ENCODE measurements at places on chromosomes 1 and 21. TPM values are rescaled to one million over a fixed set of nuclear protein-coding genes. Genes with fewer than 3 reads are reported as not detected.

DNA sequence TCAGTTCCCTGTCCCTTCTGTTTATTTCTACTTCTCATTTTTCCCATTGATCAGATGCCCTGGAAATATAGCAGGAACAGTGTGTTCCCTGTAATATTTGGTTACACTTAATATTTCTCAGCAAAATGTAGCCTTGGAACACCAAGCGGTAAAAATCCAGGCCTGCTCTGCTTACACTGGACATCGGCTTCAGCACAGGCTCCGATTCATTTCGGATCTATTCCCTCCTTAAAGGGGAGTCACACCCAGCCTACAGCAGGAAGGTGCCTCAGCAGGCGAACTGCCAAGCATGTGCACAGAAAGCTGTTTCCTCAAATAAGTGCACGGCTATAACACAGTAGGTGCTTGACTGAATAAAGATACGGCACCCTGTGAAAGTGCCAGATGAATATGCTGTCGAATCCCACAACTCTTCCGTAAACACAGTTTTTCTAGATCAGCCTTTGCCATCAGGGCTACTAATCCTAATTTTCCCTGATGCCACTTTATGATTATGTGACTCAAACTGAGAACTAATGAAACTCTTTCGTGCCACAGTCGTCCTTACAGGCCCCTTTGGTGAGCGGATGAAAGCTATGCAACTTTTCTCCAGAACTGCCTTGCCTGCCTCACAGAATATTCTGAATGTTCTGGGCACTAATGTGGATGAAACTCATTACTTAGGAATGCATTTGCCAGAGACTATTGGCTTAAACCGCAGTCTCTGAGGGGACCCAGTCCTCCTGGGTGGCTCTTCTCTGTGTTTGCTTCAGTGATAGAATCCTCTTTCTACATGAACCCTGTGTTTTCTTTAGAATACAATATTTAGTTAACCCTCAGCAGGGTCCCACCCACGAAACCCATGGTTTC lies 275.5 kb upstream of the RUNX1 start:
- peaks cover 30% of the 10 kb centered on the region for H3K4me1 ChIP-seq
- peak; percentile 30 for DNase-seq
- no peaks in the 10 kb centered on the region for H3K36me3 ChIP-seq
- peak overlapping the region; percentile 71 for H3K27ac ChIP-seq
- no peak overlapping the region for H3K4me3 ChIP-seq

DNA sequence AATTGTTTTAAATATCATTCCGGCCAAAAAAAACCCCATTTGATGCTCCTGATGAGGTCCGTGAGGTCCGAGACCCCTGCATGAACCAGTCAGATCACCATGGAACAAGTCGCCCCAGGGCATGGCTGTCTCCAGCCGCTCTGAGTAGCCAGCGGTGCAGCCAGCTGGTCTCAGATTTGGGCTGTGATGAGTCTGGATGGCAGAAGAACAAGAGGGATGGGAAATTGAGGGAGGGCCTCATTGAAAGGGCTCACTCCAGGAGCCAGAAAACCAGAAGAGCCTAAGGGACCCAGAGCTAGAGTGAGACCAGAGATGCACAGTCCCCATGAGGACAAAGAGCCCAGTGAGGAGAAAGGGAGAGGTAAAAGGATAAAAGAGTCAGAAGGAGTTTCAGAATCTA lies 174.0 kb downstream of the TOMM20 start:
- DNase-seq, result no peak
- H3K36me3 ChIP-seq, result no peaks in the 10 kb centered on the region
- no peak overlapping the region for H3K4me3 ChIP-seq
- H3K27ac ChIP-seq, result peak overlapping the region; percentile 86

DNA sequence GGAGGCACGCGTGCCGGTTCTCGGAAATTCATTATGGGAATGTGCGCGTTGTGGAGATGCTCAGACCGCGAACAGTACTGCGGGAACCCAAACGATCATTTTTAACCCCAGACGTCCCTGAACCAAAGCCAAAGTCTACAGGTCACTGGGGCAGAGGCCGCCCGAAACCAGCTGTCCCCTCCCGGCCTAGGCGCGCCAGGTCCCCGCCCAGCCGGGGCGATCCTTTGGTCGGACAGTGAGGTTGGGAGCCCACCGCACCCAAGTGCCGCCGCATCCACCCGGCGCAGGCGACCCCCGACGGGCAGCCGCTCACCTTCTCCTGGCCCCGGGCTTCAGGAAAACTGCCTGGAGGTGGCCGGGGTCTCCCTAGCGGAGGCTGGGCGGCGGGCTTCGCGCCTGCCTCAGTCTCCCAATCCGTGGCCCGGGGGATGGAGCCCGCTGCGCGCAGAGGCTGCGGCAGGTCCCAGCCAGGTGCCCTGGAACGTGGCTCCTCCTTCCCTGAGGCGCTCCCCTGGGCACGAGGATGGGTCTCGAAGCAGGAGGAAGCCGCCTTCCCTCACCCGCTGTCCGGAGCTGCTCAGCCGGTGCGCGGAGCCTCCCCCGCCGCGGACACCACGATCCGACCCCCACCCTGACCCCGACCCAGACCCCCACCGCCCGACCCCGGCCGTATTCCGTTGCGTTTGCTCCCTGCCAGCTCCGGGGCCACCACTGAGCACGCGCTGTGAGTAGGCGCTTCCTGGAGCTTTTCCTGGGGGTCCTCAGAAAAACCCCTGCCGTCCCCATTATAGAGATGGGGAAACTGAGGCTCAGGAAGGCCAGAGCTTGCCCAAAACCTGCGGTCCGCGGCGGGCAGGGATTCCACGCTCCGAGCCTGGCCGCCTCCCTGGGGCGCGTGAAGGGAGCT lies 8.1 kb upstream of the SLX9 start:
- peaks cover 25% of the 10 kb centered on the region for H3K36me3 ChIP-seq
- H3K27me3 ChIP-seq, result peaks cover 55% of the 10 kb centered on the region
- peak overlapping the region; percentile 47 for H3K4me3 ChIP-seq
- DNase-seq, result no peak
- H3K4me1 ChIP-seq, result peaks cover 56% of the 10 kb centered on the region

DNA sequence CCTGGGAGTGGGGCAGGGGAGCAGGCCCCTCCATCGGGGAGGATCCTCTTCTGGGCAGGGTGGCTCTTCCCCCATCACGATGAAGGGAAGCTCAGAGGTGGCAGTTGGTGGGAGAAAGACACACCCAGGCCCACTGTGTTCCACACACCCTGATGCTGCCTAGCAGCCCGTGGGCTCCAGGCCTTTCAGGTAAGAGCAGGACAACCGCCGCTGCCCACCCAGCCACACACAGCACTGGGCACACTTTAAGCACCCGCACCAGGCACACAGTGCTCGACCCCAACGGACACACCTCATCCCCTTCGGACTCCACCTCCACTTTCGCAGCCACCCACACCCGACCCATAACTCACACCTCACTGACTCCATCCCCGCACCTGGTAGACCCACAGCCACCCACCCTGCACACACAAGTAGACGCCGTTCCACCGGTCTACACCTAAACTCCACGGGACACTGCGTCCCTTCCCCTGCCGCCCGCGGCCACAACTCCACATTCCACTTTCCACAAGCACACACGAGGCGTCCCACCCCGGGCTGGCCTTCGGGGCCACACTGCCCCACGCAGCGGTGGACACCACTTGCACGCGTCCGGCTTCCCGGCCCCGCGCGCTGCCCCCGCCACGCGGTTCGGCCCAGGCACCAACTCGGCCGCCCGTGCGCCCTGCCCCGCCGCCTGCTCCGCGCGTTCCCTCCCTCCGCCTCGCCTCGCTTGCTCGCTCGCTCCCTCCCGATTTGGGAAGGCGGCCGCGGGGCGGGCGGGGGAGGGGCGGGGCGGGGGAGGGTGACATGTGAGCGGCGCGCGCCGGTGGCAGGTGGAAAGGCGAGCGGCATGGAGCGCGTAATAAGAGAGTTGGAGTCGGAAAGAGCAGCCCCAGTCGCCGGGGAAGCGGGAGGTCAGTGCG lies at the start of gene KCNQ4:
Gene KCNQ4, plus strand, starts transcription at position 787 of the 905 bp plus-strand sequence. CDS start 307 bp downstream, outside the sequence.
- H3K36me3 ChIP-seq, result no peaks in the 10 kb centered on the region
- peaks cover 15% of the 10 kb centered on the region for H3K4me1 ChIP-seq
- no peaks in the 10 kb centered on the region for H3K27me3 ChIP-seq
- H3K27ac ChIP-seq, result no peak within 1 kb of the TSS
- no peak for DNase-seq
- peak within 1 kb of the TSS; percentile 35 for H3K4me3 ChIP-seq

DNA sequence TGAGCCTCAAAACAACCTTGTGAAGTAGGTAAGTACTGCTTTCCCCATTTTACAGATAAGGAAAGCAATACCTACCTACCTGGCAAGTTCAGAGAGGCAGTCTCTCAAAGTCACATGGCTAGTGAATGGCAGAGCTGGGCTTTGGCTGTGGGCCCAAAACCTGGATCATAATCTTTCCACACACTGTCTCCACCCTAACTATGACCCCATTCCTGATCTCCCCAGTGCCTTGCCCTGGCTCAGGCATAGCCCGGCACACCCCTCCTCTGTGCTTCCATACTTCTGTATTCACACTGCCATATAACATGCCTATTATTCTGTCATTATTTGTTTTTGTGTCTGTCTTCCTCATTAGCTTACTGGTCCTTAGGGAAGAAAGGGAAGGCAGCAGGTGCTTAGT lies 15.9 kb downstream of the GNG12 start:
- no peaks in the 10 kb centered on the region for H3K27me3 ChIP-seq
- H3K27ac ChIP-seq, result no peak overlapping the region
- no peaks in the 10 kb centered on the region for H3K4me1 ChIP-seq
- H3K36me3 ChIP-seq, result no peaks in the 10 kb centered on the region
- no peak for DNase-seq
- H3K4me3 ChIP-seq, result no peak overlapping the region

DNA sequence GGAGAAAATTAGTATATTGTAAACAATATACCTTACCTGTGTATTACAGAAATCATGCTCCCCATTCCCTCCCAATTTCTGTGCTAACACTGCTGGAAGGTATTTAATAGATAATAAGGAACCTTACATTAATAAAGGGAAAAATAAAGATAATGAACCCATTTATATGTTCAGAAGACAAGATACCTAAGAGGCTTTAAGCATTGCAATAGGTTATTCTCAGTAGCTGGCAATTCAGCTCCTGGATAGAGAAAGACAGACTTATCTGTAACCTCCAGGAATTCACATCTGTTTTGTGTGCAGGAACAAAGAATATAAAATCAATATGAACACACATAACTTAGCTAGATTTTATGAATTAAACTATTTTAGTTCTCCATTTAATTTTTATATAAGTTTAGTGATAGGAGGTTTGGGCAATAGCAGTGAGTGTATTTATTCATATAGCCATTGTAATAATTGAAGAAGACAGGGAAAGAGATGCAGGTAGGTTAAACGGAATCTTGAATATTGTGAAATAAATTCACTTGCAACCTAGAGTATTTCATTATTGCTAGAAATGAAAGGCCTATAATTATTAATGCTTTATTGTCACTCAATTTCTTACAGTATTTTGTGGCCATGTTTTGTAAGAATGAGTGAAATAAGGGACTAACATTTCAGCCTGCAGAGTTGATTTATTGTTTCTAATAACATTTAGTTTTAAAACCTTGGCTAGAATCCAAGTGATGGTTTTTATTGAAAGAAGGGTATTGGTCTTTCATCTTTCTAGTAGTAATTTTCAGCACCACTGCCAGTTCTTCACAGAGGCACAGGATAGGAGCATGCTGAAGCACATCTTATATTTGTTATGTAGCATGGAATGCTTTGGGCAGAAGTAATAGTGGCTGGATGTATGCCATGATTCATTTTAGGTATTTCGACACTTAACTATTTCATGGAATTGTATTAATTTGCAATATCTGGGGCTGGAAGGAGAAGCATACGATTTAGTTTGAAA lies 1.5 kb downstream of the XPR1 start:
- peaks cover 12% of the 10 kb centered on the region for H3K4me1 ChIP-seq
- peak overlapping the region; percentile 94 for H3K27ac ChIP-seq
- no peak for DNase-seq
- H3K36me3 ChIP-seq, result no peaks in the 10 kb centered on the region
- no peak overlapping the region for H3K4me3 ChIP-seq
- H3K27me3 ChIP-seq, result no peaks in the 10 kb centered on the region

DNA sequence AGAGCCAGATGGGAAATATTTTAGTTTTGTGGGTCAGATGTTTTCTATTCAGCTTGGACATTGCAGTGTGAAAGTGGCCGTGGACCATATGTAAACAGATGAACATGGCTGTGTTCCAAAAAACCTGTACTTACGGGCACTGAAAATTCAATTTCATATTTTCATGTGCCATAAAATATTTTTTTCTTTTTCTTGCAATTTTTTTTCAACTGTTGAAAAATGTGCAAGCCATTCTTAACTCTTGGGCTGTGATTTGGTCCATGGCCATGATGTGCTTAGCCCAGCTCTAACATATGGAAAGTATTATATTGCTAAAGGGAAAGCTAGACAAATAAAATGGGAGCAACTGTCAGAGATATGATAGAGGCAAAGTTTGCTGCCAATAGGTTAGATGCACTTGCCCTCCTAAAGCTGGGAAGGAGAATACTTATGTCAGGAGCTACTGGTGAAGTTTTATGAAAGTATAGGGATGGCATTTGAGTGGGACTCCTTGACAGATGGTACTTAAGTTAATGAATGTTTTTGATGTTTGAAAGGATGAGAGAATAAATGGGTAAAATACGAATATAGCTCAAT lies 240.3 kb downstream of the RYR2 start:
- no peak overlapping the region for H3K4me3 ChIP-seq
- DNase-seq, result no peak
- no peaks in the 10 kb centered on the region for H3K36me3 ChIP-seq
- H3K27me3 ChIP-seq, result no peaks in the 10 kb centered on the region
- no peaks in the 10 kb centered on the region for H3K4me1 ChIP-seq

GRCh38 chr1:216937491-216937890 lies 214.3 kb upstream of the ESRRG start:
- H3K36me3 ChIP-seq, result no peaks in the 10 kb centered on the region
- H3K4me1 ChIP-seq, result no peaks in the 10 kb centered on the region
- H3K4me3 ChIP-seq, result no peak overlapping the region
- no peaks in the 10 kb centered on the region for H3K27me3 ChIP-seq
- no peak for DNase-seq

DNA sequence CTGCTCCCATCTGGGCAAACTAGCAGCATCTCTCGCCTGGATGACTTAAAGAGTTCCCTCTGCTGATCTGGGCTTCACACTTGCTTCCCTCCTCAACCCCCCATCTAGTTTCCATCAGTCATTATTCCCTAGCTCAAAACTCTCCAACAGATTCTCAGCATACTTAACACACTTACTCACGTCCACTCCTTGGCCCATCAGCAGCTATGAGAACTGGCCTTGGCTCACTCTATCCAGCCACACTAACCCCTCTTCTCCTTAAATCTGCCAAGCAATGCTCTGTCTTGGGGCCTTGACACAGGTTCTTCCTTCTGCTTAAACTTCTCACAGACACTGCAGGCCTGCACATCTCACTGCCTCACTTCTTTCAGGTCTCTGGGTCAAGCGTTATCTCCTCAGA lies 41.6 kb downstream of the GNG12 start:
- H3K36me3 ChIP-seq, result no peaks in the 10 kb centered on the region
- peak; percentile 27 for DNase-seq
- H3K4me1 ChIP-seq, result peaks cover 36% of the 10 kb centered on the region
- H3K27ac ChIP-seq, result peak overlapping the region; percentile 74

GRCh38 chr1:118118469-118118868 lies 66.6 kb downstream of the SPAG17 start:
- H3K4me3 ChIP-seq, result no peak overlapping the region
- no peaks in the 10 kb centered on the region for H3K4me1 ChIP-seq
- peak; percentile 44 for DNase-seq
- no peaks in the 10 kb centered on the region for H3K27me3 ChIP-seq
- H3K36me3 ChIP-seq, result no peaks in the 10 kb centered on the region
- peak overlapping the region; percentile 54 for H3K27ac ChIP-seq

The CLDN19 gene
- total RNA-seq, result 253 TPM

The KRTAP19-2 gene
- total RNA-seq, result not detected
